ENCODE measurements at places on chromosomes 7 and 10.

DNA sequence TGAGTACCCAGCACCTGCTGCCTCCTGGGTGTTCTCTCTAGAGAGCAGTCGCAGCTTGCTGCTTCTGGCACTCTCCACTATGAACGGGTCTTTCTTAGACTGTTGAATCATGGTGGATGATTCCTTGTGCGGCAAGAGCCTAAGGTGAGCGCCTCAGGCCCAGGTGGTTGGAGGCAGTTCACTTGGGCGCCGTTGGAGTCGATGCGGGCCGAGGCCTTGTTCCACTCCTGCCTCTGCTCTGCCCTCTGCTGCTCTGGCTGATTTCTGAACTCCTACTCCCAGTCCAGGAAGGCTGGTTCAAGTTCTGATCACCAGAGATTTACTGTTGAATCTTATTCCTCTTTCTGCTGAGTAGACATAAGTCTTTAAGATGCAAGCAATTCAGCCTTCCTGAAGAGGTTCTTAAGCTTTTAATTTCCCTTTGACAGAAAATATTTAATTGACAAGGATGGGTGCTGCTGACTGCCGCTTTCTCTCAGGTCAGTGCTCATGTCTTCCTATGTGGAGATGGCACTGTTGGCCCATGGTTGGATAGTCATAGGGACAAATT lies 10.4 kb downstream of the YKT6 start:
- DNase-seq: no peak

DNA sequence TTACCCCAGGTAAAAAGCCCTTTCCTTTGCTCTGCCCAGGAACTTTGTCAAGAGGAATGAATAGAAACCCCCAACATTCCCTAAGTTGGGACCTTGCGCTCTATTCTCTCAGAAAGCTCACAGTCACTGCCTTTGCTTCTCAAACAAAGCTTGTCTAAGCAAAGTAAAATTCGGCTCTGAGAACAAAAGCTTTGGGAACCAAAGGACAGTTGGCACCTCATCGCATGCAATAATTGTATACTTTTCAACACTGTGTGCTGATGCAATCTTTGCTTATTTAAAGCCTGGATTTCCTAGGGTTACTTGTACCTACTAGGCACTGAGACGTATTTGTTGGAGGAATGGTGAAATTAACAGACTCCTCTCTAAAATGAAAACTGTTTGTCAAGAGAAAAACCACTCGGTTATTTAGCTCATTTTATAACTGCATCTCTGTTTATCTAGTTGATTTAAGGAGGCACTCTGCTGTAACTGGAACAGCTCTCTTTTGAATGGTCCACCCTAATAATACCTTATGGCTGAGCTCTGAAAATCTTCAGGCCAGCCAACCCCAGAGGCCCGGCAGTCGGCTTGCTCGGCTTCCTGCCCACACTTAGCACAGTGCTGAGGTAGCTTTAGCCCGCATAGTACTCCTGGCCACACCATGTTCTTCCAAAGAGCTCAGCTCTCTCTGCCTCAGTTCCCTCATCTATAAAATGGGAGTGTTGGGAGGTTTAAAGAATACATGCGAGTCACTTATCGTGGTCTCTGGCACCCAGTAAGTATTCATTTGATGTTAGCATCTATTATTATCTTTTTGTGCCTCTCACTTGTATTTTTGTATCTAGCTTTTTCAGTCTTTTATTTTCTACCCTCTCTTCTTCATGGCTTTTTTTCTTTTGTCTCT lies 80.2 kb upstream of the PRR15 start:
- DNase-seq: no peak

DNA sequence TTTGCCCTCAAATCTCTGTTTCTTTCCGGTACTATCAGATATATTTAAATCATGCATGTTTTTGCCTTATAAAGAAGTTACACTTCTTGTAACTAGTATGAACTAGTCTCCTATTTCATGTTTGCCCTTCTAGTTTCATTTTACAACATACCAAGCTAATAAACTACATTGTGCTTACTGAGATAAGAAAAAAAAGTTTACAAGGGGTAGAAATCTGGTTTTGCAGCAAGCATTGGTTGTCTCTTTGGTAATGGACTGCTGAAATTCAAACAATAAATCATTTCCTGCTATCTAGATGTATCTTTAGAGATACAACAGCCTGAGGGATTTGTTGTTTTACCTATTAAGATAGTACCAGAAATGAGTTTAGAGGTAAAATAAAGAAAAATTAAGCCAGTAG lies 18.8 kb downstream of the PTTG1IP2 start:
- DNase-seq: no peak

DNA sequence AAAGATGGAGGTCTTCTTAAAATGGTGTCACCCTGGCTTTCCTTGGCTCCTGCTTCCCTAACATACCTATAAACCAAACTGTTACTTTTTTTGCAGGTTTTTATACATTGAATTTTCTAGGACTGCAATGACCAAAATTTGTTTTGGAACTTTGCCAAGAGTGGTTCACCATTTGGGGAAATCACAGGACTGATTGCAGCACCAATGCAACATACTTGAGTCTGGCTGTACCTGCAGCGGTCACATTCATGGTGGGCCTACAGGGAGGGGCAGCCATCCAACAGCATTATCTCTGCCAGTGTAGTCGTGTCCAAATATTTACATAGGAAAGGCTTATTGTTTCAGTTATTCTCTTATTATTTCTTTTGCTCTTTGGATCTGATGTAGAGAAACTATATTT lies 69.0 kb downstream of the HACD1 start:
- no peak for DNase-seq

DNA sequence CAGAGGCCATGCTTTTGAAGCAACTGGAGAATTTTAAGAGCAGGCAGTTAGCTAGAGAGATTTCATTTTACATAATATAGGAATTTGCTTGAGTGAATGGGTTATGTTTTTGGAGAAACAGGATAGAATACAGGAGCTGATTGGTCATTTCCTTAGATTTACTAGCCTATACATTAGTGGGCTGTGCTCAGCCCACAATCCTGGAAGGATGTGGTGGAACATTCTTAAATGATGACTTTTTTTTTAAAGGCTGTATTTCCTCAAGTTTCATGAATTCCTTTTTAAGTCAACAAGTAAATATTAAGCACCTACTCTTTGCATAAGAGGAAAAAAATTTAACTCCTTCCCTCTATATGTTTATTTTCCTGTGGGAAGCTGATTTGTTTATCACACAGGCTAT lies 314.4 kb upstream of the BMPER start:
- DNase-seq: no peak

DNA sequence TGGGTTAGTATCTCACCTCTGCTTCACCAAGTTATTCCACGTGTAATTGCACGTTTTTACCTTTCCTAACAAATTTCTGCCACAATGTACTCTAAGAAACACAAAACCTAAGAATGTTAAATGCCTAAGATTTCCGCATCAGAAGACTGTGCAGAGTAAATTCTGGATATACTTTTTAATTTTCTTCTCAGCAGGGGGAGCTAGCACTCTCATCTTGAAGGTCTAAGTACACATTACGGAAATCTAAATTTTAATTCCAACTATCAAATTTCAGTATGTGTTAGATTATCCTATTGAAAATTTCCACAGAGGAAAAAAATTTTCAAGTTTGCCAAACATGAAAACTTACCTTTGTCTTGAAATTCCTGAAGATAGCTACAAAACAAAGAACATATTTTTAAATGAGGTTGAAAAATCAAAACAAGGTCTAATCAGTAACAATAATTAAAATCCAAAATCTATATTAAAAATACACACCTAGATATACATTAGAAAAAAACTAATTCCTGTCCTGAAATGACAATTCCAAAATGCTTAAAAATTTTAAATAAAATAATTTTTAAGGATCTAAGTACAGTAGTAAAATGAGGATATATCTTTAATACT lies 10.5 kb downstream of the SKAP2 start:
- DNase-seq: peak; percentile 14

DNA sequence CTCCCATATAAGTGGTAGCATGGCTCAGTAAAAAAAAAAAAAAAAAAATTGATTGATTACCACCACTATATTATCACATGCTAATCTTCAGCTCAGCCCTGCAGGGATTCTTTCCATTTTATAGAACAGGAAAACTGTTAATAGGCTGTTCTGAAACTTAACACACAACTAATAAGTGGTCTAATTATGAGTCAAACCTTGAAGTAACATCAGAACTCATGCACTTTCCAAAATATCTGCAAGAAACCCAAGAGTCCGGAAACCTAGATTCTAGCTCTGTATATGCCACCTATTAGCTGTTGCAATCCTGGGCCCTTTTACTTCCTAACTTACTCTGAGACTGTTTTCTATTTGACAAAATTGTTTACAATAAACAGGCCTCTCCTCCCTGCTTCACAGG lies 23.9 kb downstream of the SEM1 start:
- DNase-seq: no peak

DNA sequence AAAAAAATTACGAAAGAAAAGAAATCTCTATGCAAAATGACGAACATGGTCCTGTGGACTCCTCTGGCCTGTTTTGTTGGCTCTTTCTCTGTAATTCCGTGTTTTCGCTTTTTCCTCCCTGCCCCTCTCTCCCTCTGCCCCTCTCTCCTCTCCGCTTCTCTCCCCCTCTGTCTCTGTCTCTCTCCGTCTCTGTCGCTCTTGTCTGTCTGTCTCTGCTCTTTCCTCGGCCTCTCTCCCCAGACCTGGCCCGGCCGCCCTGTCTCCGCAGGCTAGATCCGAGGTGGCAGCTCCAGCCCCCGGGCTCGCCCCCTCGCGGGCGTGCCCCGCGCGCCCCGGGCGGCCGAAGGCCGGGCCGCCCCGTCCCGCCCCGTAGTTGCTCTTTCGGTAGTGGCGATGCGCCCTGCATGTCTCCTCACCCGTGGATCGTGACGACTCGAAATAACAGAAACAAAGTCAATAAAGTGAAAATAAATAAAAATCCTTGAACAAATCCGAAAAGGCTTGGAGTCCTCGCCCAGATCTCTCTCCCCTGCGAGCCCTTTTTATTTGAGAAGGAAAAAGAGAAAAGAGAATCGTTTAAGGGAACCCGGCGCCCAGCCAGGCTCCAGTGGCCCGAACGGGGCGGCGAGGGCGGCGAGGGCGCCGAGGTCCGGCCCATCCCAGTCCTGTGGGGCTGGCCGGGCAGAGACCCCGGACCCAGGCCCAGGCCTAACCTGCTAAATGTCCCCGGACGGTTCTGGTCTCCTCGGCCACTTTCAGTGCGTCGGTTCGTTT lies 83.5 kb upstream of the SLF2 start:
- no peak for DNase-seq

GRCh38 chr10:126904818-126905701 lies at the start of gene DOCK1:
DOCK1 (plus strand) TSS chr10:126905428; CDS start chr10:126905518, 90 bp downstream.
- no peak for DNase-seq

GRCh38 chr7:155463114-155463811 lies 5.3 kb downstream of the EN2 start:
- no peak for DNase-seq

DNA sequence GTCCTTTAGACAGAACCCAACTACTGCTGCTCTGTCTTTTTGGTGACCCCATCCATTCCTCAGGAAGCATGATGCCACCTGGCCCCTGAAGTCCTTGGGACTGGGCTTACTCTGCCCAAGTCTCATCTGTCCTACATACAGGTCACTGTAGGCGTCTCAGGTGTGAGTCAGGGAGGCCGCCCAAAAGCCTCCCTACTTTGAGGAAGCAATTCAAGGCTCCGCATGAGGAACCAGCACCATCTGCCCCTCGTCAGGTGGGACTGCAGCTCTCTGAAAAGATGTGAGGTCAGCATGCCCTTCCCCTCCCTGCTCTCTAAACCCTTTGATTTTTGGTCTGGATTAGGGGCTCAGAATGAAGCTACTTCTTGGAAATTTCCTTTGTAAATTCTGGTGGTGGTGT lies 354.8 kb downstream of the CXCL12 start:
- DNase-seq: peak; percentile 21

DNA sequence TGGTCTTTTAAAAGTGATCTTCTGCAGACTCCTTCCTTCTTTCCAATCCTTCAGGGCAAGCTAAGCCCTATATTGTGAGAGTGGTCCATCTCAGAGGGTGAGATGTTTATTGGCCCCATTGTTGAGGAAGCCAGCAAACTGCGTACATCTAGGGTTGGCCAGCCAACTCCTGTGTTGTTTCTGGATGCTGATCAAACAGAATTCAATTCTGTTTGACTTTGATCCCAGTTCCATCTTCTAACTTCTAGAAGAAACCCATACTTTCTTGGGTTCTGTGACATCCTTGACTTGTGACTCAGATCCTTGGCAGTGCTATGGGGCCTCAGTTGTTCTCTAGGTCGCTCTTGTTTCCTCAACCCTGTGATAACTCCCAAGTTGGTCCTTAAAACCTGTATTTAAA lies 116.2 kb downstream of the LSMEM1 start:
- no peak for DNase-seq

GRCh38 chr7:78169992-78170391 lies 371.4 kb downstream of the PHTF2 start:
- DNase-seq: no peak

GRCh38 chr10:30433306-30433729 lies 666 bp upstream of the MAP3K8 start:
- DNase-seq: peak; percentile 12

DNA sequence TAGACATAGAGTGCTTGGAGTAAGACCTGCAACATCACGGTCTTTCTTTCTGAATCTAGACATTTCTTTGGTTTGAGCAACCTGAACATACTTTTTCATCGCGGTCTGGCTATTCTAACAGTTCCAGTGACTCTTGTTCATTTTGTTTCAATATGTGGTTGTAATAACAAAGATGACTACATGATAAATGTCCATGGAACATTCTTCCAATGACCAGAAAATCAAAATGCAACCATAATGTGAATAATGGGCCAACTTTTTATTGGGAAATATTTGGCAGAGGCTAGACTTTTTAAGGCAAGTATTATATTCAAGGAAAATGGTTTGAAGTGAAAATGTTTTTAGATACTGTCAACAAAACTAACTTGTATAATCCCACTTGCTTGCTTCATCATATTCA lies 282.5 kb downstream of the INHBA start:
- DNase-seq: no peak

DNA sequence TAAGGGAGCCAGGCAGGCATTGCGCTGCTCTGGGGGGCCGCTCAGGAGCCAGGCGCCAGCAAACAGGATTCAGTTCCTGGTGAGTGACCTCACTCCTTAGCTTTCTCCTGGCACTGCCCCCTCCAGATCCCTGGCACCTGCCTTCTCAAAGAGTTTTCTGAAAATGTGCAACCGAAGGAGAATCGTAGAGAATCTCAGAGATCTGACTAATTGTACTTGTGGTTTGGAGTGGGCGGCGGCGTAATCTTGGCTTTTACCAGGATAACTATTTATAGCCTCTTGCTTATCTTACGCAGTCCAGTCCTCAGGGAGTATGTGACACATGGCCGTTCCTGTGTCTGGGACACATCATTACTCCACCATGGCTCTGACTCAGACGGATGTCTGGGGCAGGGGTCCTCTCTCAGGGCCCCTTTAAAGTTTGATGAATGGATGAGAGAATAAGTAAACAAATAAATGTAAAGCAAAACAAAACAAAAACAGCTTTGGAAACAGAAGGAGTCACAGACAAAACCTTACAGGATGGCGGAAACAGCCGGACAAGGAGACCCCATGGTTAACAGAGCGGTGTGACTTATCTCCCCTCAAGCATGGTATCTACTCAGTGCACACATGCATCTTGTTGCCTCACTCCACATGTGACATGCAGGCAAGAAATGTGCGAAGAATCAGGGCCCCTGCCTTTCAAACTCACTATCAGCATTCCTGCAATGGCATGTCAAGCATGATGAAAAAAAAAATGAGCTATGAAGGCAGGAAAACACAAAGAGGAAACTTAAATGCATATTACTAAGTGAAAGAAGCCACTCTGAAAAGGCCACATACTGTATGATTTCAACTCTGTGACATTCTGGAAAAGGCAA lies 99.7 kb downstream of the TNS3 start:
- DNase-seq: no peak

- DNase-seq: no peak
Observed at GRCh38 chr7:140276001-140276400, 99.2 kb upstream of the KDM7A start.

- DNase-seq: no peak
Observed at GRCh38 chr10:12849319-12850181, 152.0 kb downstream of the CCDC3 start.

All from CD4-positive, alpha-beta T cell treated with Interleukin-6 at 100 ng/mL for 8 hours (primary cell).